ENCODE measurements at places on chromosomes 5 and 9.
A peak's percentile ranks its signal among the peaks of the same experiment; 100 is the strongest.

DNA sequence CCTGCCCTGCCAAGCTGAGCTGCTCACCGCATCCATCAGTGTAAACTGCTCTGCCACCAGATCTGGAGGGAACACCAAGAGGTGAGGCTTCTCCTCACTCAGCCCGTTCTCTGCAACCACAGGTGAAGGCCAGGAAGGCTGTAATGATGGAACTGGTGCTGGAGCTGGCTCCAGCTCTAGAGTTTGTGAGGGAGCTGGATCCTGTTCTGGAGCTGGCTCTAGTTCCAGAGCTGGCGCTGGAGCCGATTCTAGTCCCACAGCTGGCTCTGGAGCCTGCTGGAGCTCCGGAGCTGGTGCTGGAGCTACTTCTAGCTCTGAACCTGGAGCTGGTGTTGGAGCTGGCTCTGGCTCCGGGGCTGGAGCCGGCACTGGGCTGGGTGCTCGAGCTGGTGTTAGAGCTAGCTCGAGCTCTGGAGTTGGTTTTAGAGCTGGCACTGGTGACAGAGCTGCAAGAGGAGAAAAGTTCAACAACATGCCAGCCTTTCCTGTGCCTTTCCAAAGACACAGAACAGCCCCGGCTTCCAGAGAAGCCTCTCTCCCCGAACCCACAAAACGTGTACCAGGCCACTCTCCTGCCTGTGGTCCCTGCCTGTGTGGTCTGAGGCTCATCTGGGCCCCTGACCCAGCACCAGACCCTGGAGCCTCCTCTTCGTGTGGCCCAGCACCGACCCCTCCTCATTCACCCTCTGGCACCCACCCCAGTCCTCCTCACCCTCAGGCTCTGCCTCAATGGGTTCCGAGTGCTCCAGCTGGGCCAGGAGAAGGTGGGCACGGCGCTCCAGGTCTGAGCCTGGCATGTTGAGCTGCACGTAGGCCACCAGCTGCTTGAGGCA is 12.9 kb downstream of the RALGDS start:
- DNase-seq: no peak

DNA sequence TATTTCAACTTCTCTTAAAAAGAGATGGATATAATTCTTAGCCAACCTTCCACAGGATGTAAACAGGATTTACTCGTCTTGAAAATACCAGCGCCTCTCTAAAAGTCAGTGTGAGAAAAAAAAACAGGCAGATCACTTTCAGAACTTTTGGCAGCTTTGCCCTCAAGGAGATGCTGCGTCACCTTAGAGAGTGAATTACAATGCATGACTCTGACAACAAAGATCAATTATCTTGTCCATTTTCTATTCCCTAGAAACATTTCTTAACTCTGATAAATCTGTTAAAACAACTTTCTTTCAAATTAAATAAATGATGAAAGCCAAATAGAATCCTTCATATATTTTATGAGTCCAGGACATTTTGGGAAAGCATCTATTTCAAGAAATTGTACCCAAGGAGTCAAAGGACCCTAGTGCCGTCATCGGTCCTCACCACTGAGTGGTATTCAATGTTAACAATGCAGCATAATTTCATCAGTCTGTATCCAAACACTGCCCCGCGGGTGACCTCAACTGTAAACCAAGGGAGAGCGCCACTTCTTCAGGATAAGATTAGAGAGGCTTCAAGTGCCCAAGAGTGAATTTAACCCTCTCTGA is 536.0 kb downstream of the PDE4D start:
- DNase-seq: no peak

DNA sequence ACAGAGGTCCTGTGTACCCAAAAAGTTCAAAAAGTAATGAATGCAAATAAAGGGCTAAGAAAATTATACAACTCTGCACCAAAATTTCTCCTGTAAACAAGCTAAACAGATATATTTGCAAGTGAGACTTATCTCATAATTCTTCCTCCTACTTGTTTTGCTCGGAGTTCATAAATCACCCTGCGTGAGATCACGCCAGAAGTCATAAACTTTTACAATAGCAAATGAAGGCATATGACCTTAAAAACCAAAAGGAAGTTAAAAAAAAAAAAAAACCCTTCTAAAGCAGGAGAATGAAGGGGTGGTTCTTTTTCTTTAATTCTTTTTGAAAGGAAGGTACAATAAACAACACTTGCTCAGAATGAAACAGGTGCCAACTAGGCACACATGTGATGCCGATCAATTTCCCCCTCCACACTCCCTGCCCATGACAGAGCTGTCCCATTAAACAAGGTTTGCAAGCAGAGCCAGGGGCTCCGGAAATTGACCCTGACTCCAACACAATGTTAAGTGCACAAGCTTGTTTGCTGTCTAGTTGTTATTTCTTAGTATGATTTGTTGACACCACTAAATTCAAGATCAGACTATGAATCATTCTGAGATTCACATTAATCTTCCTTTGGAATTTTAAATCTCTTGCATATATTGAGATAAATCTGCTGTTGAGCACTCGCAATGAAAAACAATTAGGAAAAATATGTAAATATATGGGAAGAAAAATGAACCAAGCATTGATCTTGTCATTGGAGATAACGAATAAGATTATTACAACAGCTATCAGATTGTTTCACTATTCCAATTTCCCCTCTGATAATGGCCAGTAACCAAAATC is 46.3 kb downstream of the DROSHA start:
- DNase-seq: no peak

DNA sequence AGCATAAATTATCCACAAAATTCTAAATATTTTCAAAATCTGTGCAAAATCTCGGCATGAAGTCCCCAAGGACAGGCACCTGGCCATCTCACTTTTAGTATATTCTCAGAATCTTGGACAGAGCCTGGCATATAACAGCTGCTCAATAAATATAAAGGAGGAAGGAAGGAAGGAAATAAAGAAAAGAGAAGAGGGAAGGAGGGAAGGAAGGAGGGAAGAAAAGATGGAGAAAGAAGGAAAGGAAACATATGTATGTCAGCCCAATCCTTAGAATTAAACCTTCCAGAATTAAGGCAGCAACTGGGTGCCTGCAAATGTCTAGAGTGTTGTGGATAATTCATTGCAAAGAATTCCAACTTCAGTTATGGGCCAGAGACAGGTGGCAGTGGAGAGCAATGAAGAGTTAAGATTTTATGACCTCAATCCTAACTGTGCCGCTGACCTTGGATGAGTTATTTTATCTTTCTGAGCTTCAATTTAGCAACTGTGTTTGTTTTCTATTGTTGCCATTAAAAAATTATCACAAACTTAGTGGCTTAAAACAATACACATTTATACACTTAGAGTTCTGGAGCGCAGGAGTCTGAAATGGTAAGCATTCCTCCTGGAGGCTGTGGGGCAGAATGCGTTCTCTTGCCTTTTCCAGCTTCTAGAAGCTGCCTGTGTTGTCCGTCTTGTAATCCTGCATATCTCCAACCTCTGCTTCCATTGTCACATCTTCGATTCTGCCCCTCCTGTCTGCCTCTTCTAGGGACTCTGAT is 200.9 kb upstream of the MSX2 start:
- DNase-seq: no peak

DNA sequence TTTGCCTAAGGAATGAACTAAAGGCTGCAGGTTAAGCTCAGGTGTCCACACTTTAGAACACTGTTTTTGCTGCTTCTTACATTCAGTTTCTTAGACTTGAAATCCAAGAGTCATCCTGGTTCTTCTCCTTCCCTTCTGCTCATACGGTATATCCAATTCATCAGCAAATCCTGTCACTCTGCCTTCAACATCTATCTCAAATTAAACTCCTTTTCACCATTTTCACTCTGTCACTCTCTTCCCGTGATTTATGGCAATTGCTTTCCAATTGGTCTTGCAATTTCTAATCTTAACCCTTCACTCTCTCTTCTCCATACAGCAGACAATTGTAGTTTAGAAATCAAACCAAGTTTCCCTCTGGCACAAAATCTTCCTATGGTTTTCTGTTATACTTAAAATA is 182.9 kb downstream of the MRPS30 start:
- no peak for DNase-seq

DNA sequence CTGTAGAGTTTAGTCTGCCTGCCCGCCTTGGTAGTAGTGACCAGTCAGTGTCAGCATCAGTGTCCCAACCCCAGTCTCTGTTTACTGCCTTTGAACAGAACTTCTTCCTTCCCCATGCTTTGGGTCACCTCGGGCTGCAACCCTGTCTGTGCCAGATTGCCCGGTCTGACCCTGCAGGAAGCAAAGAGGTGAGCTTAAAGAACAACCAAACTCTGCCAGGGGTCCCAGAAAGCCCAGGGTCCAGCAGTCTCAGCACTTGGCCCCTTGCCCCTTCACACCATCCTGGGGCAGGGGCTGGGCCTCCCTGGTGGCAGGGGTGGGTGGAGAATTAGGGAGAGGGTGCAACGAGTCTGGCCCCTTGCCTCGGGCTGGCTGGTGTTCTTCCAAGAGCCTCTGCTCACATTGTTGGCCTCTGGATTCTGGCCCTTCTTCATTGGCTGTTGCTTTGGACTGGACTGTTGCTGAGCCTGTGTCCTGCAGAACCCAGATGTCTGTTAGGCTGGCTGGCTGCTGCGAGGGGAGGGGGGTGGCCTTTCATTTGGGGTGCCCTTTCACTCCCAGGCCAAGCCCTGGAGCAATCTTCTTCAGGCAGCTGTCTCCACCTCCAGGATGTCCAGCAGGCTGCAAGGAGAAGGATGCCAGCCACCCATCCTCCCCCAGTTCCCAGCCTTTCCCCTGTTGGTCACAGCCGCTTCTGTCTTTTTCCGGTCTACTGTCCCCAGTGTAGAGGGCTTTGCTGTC is 51.2 kb downstream of the SAR1B start:
- DNase-seq: no peak

DNA sequence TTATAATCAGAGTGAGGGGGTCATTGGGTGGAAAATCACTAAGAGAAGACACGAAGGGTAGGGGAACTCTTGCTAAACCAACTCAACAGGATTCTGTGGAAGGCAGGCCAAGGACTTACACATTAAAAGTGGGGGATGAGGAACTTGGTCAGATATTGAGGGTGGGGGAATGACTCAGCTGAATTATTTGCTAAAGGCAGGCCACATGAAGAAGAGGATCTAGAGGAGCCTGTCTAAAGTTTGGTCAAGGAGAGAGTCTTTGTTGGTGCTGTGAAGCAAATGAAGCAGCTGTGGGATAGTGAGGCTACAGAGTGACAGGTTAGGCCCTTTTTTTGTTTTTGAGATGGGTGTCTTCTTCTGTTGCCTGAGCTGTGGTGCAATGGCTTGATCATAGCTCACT is 63.9 kb upstream of the SPRY4 start:
- no peak for DNase-seq

GRCh38 chr9:17222932-17223331 is 88.1 kb downstream of the CNTLN start:
- DNase-seq: no peak

- no peak for DNase-seq
These were observed 561.4 kb upstream of the FAM174A start for GRCh38 chr5:99973779-99974178.

- DNase-seq: no peak
These were observed 14.7 kb downstream of the IL31RA start for GRCh38 chr5:55865831-55866230.

GRCh38 chr5:140249536-140249935 is 53.4 kb downstream of the PFDN1 start:
- DNase-seq: no peak

GRCh38 chr5:130061746-130062145 is 157.5 kb downstream of the CHSY3 start:
- DNase-seq: no peak

GRCh38 chr5:33817301-33817700 is 74.5 kb downstream of the ADAMTS12 start:
- no peak for DNase-seq

- DNase-seq: no peak
These were observed 92.0 kb downstream of the DCP2 start for GRCh38 chr5:113068559-113068958.

DNA sequence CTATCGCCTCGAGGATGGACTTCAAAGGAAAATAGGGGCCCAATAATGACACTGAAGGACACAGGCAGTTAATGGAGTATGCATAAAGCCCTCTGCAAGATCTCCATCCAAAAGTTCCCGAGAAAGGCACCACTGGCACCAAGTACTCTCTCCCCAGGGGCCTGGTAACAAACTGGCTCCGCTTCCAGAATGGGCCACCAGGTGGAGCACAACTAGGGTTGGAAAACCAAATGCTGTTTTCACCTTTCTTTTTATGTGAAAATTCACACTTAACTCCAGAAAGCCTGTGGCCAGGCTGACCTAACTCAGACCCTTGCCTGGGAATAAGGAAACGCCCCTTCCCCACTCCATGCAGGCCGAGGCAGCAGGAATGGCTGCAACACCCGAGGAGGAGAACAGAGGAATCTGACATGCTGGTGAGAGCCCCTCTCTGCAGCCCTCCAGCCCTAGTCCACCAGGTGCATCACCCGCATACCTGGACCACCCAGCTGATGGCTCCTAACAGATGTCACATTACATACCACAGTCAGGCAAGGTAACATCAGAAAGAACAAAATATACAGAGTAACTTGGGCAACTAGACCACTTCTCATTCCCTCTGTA is 42.8 kb downstream of the CAMSAP1 start:
- DNase-seq: peak; percentile 70

DNA sequence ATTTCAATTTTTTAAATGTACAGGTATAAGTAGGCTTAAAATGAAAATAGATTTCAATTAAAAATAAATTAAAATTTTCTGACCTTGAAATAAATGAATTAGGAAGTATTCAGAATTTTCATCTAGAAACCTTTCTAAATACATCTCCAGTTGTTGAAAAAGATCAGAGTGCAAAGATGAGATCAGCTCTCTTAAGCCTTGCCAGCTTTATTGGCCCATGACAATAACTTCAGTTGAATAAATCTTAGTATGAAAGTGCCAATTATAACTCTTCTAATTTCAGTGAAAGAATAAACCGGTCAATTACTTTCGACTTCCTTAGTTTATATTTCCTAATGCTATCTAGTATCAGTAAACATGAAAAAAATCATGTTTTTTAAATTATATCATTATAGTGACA is 117.4 kb downstream of the FBXL17 start:
- no peak for DNase-seq

DNA sequence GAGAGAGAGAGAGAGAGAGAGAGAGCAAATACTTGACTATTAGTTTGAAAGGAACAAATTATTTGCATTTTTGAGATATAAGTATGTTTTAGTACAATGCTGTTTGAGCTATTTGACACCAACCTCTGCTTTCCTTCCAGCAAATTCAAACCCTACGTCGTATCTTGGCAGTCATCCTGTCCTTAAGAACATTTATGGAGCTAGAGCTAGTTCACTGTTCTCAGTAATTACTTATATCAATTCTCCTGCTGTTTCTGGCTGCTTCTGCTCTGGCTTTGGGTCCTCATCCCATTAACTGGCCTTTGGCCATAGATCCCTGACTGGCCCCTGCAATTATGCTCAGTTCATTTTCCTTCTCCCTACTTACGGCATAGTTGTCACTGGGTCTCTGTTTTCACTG is 19.9 kb upstream of the ERAP2 start:
- DNase-seq: no peak

GRCh38 chr9:69548681-69549080 is 123.5 kb downstream of the APBA1 start:
- no peak for DNase-seq
